ENCODE measurements at places on chromosomes 16 and 17. TPM values are rescaled to one million over a fixed set of nuclear protein-coding genes. Genes with fewer than 3 reads are reported as not detected.

DNA sequence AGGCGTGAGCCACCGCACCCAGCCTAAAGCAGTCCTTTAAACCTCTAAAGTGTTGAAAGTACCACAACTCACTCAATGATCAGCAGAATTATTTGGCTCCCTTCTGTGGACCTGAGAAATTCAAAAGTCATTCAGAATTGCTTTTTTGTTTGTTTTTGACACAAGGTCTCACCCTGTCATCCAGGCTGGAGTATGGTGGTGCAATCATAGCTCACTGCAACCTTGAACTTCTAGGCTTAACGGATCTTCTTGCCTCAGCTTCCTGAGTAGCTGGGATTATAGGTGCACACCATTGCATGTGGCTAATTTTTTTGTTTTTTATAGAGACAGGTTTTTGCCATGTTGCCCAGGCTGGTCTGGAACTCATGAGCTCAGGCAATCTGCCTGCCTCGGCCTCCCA is 44.3 kb downstream of the TRAF4 start:
- no peak for DNase-seq

- no peak for DNase-seq
These were observed 36.4 kb upstream of the ARHGAP17 start for GRCh38 chr16:25051406-25052150.

CLN3 gene
- 13.6 TPM for total RNA-seq

MAP2K4 gene
- total RNA-seq = 28.5 TPM

TUBB3 gene
- total RNA-seq = 2.1 TPM

DNA sequence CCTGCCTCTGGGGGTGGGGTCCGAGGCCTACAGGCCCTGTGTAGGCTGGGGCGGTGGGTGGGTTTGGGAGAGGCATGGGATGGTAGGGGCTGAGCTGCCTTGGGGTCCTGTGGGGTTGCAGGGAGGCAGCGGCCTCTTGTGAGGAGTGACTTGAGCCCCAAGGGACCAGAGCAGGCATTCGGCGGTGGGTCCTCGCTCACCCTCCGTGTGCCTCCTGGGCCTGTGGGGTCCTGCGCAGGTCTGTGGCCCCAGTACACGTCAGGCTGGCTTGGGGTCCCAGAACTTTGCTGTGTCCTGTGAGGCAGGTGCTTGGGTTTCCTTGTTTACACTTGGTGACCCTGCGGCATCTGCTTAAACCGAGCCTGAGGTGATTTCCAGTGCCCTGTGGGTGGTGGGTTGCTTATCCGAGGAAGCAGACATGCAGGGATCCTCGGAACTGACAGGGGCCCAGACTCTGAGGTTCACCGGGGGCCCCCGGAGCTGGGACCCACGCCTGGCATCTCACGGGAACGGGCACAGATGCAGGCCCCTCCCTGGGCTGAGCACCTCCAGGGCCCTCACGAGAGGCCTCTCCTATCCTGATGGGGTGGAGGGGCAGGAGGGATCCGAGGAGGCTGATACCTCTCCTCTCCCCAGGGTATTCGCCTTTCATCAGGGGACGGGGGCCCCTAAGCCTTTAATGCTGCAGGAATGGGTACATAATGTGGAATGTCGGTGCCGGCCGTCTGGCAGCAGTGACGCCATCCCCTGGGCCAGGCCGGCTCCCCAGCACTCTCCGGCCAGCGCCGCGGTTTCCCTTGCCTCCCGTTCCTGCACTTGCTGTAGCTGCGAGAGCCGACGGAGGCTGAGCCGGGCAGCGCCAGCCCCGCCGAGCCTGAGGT is 7.7 kb downstream of the METRNL start:
- DNase-seq = no peak

DNA sequence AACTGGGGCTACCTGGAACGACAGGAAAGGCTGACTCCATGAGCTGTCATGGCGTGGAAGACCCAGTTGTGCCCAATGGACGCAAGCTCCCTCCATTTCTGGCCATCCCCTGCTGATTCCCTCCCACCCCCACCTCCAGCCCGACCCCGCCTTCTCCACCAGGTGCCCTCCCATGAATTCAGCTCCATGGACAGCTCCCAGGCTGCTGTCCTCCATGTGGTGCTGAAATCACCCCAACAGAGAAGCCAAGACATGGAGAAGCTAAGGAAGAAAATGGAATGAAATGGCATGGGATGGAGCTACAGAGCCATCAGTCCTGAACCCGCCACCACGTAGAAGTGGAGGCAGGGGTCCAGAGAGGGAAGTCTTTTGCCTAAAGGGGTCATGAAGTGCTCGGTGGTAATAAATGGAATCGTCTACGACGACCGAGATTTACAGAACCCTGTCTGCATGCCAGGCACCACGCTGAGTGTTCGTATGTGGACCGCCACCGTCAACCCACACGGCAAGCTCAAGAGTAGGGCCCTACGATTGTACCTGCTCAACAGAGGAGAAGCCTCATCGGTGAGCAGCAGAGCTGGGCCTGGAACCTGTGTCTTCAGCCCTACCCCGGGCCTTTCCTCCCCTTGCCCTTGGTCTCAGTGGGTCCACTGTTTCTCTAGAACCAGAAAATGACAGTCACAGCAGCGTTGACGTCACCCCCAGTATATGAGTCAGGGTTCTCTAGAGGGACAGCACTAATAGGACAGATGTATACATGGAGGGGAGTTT is 9.3 kb upstream of the ZC3H18 start:
- DNase-seq = no peak

GRCh38 chr16:57788252-57788841 is 13.9 kb downstream of the KIFC3 start:
- DNase-seq = no peak

ACAP1 gene
- 13.4 TPM for total RNA-seq

- no peak for DNase-seq
These were observed 489 bp downstream of the ZC3H18 start for GRCh38 chr16:88570691-88571092.

DNA sequence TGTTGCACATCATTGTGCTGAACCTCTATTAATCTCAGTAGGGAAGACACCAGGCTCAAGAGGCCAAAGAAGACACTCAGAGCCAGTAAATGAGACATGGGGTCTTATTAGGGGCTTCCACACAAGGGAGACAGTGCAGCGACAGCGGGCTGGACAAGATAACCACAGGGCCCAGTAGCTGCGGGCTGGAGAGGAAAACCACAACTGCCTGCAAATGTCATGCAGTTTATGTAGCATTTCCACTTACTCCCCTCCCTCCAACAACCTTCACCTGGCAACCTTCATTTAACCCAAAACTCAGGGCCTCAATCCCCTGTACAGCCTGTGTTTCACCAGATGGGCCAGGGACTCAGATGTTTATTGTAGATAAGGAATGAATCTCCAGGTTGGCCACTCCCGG is 185.6 kb downstream of the UTP18 start:
- DNase-seq = no peak

DNA sequence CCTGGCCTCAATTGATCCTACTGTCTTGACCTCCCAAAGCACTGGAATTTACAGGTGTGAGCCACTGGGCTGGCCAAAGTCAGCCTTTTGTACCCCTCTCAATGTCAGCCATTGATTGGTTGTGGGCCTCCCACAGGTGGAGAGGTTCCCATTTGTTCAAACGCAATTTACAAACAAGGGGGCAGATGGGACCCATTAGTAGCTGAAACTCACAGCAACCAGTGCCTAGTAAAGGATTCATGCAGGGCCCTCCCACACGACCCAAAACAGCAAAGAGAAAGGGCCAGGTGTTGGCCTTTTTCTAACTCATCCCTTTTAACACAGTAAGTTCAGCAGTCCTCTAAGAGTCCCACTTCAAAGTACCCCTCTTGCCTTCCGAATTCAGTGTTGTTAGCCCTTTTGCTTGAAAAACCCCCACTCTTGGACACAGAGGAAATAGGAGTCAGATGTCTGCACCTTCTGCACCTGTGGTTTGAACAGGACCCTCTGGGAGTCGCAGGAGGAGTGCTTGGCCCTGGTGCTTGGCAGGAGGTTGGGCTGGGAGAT is 89.2 kb downstream of the PITPNC1 start:
- DNase-seq = no peak

USP7 gene
- total RNA-seq = 54.7 TPM

DNA sequence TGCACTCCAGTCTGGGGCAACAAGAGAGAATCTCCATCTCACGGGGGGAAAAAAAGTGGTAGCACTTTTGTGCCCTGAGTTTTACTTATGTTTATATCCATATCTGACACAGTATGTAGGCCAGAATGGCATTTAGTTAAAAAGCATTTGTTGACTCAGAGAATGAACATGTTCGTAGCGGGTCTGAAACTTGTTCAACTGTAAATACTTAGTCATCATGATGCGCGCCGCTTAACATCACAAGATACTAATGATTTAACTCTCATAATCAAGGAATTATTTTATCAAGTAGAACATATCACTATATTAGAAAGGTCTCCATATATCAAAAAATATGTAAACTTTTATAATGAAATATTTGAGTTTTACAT is 55.3 kb upstream of the ITGA2B start:
- DNase-seq = no peak

Measured in left ventricle myocardium inferior (tissue), 1 donor.